ENCODE measurements at places on chromosomes 6 and 20.

- DNase-seq = no peak
These were observed 645.0 kb downstream of the DHX35 start for GRCh38 chr20:39607141-39607540.

DNA sequence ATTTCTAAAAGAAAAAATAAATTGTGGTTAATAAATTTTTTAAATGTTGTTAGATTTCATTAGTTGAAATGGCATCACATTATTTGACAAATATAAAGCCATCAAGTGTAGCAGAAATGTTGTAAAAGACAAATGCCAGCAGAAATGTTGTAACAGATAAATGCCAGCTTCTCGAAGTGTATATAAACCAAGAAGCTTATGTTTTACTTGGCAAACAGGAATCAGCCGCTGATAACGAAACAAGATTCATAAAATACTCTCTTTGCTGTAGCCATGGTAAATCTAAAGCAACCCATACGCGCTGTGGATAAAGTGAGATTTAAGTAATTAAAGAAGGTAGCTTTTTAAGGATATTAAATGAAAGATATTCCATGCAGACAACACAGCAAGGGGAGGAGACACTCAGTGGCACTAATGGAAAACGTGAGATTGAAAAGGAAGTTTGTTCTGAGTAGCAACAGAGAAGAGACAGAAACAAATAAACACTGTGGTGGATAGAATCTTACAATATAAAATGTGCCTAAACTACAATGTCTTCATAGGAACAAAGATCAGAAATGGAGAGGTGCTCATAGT, 29.6 kb downstream of the BTBD9 start:
- DNase-seq = no peak

DNA sequence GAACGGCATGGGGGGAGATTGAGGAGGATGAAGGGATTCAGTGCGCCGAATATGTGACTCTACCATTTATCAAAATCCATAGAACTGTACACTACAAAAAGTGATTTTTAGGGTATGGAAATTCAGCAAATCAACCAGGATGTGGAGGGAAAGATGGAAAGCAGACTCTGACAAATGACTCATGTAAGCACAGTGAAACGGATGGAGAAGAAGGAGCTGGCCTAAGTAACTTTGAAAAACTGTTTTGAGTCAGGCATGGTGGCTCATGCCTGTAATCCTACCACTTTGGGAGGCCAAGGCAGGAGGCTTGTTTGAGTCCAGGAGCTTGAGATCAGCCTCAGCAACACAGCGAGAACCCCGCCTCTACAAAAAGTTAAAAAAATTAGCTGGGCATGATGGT, 39.2 kb downstream of the MUC22 start:
- DNase-seq = no peak

- DNase-seq = no peak
These were observed 218.8 kb upstream of the FLRT3 start for GRCh38 chr20:14556206-14556605.

DNA sequence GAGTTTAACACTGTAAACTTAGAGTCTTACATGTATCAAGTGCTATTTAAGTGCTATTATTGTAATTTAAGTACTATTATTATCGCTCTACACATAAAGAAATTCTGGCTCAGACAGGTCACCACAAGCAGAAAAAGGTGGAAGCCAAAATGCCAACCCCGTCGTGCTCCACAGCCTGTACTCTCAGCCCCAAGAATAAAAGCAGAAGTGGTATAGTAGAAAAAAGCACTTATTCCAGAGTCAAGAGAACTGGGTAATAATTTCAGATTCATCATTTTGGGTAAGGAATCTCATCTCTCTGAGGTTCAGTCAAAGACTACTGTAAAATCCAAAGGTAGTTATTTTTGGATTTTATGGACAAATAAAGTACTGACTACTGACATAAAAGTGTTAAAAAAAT, 943 bp downstream of the ZUP1 start:
- no peak for DNase-seq

DNA sequence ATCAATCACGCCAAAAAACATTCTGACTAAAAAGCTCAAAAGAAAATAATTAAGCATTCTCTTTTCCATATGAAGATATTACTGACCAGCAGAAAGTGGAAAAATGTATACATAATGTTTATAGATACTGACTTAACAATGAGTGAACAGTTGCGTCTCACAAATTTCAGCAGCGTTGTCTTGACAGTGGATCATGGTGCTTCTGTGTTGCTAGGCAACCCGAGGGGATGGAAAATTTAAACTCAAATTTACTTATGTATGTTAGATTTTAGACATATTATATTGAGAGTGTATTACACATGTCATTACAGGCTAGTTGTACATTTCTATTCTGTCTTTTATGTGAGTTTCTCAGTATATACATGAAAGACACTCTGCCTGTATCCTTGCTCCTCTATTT, 110.2 kb downstream of the LAMA2 start:
- no peak for DNase-seq
